ENCODE measurements at places on chromosomes 5 and 9.

DNA sequence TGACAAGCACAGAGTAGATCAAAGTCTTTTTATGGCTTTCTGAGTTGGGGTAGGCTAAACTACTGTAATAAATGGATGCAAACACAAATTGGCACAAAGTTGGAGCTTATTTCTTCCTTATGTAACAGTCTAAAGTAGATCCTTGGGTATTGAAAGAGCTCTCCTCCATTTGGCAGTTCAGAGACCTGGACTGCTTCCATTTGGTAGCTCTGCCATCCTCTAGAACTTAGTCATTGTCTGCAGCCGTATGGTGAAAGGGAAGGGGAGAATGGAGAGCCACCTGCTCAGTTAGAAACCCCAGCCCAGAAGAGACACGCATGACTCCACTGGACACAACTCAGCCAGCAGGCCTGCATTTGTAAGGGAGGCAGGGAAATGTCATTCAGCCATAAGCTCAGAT, 345.0 kb downstream of the DMAC1 start:
- no peak for DNase-seq

- no peak for DNase-seq
Measured at GRCh38 chr9:125650271-125650737, 56.7 kb downstream of the MAPKAP1 start.

GRCh38 chr5:43664501-43665040, 61.6 kb downstream of the NNT start:
- no peak for DNase-seq

DNA sequence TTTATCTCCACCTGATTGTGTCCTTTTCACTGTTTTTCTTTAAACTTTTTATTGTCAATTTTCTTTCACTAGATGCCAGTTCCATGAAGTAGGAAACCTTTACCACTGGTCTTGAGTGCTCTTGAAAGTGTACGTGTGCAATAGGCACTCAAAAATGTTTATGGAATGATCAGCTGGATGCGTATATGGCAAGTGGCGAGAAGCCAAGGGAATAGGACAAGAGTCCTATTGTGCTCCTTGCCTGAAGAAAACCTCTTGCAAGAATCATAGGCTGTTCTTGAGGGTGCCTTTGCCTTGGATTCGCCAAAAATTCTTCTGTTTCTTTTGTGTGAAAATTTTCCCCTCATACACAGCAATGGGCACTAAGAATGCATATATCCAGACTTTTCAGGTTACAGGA, 97.7 kb downstream of the GHR start:
- no peak for DNase-seq

GRCh38 chr5:111143910-111144309, 51.8 kb downstream of the WDR36 start:
- no peak for DNase-seq

GRCh38 chr5:96209829-96210228, 223.2 kb downstream of the PCSK1 start:
- DNase-seq, result no peak

DNA sequence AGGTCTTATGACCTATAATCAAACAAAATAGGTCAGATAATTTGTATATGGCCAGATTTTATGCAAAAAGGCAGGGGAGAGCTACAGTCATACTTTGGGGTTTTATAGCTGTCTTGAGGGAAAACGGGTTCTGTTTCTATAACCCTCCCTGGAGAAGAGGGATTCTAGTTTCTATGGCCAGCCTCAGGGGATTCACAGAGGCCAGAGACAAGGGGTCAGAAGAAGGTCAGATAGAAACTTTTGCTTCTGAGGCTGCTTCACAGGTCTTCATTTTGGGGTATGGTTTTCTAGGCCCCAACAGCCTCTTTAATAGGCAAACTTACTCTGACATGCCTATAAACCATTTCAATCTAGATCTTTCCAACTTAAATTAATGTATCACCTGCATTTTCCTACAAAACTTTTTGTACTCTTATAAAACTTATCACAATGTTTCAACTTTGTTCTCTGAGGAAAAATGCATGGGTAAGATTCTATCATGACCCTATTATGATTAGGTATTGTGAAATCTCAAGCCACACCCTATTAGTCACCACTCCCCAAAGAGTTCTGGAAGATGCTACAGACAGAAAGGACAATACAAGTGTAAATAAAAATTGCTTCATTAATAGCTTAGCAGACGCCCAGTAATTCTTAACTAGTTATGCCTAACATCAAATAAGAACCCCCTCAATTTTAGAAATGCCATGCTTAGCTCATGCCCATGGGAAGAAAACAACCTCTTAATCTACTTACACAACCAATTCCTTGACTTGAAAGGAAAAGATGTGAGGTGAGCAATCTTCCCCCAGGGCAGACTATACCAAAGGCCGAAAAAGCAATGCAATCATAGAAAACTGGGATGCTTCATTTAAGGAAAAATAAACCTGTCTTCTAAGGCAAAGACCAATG, 396.6 kb downstream of the TLR4 start:
- DNase-seq, result no peak

- DNase-seq, result no peak
Measured at GRCh38 chr5:36300191-36300926, 1.3 kb downstream of the RANBP3L start.

GRCh38 chr9:88786291-88787079, 204.8 kb upstream of the S1PR3 start:
- DNase-seq, result no peak

GRCh38 chr5:52777186-52777585, 10.5 kb upstream of the ITGA1 start:
- no peak for DNase-seq

- no peak for DNase-seq
Measured at GRCh38 chr5:66742083-66742895, 146.1 kb downstream of the MAST4 start.

- DNase-seq, result no peak
Measured at GRCh38 chr5:178078197-178079010, 34.9 kb upstream of the N4BP3 start.

DNA sequence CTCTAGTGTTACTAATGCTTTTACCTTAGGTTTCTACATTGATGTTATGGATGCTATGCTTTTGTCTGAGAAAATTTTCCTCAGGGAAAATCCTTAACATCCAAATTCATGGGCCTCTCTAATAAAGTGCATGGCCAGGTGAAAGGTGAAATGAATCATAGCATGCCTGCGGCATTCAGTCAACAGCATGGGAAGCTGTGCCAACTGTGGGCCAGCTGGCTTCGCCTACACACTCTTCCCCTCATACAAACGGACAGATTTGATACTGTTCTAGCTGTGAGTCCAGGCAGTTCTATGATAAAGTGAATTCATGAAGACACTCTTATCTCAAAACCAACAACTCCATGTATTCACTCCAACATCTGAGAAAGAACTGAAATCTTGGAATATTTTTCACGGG, 374.1 kb downstream of the PLK2 start:
- DNase-seq, result no peak

- DNase-seq, result no peak
Measured at GRCh38 chr5:158841481-158842276, 258.0 kb downstream of the EBF1 start.

GRCh38 chr5:59094864-59095263, 512.0 kb downstream of the RAB3C start:
- DNase-seq, result no peak

GRCh38 chr5:122183788-122184170, 54.4 kb downstream of the ZNF474 start:
- DNase-seq, result no peak

GRCh38 chr5:123696921-123697341, 185.0 kb downstream of the CSNK1G3 start:
- no peak for DNase-seq

- no peak for DNase-seq
Measured at GRCh38 chr5:179115845-179116524, 55.8 kb downstream of the ZNF354C start.

DNA sequence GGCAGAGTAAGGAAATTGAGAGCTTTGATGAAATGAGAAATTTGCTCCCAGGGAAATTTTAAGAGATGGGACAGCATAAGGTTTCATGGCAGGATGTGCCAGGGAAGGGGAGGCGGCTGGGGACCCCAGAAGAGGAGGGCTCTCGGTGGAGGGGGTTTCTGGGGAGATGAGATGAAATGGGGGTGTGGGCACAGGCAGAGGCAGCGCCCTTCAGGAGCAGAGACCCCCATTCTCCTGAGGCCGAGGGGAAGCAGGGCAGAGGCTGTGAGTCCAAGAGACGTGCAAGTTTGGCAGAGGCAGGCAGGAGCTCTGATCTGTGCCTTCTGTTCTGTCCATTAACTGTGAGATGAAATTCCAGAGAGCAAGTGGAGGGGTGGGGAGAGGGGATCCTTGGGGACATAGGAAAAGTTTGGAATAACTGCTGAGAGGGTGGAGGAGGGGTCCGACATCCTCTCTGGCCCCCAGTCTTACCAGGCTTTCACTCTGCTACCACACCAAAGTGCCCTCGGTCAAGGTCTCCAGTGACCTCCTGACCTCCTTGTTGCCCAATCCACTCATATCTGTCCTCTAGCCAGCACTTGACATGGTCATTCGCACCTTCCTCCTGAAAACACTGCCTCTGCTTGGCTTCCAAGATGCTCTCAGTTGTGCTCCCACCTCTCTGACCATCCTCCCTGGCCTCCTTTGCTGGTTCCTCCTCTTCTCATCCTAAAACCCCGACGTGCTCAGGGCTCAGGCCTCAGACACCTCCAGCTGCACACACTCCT, 108.1 kb upstream of the MVB12B start:
- no peak for DNase-seq

GRCh38 chr5:159732220-159732619, 184.1 kb upstream of the ADRA1B start:
- DNase-seq, result no peak
